ENCODE measurements at places on chromosomes 3 and 15.

DNA sequence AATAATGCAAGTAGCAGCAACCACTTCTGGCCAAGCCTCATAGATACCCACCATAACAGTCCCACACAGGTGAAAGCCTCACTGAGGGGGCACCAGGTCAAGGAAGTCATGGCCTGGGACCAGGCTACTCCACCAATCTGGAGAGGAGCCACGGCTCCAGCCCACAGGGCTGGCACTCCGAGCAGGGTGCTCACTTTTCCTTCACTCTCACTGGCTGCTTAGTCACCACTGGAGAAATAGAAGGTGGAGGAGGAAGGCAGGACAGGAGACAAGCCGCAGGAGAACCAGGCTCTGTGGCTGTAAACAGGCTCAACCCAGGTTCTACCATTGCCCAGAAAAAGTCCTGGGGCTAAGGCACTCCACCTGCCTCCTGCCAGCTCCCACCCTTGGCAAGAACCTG, 1.2 kb downstream of the USP19 start:
- no peak for DNase-seq

DNA sequence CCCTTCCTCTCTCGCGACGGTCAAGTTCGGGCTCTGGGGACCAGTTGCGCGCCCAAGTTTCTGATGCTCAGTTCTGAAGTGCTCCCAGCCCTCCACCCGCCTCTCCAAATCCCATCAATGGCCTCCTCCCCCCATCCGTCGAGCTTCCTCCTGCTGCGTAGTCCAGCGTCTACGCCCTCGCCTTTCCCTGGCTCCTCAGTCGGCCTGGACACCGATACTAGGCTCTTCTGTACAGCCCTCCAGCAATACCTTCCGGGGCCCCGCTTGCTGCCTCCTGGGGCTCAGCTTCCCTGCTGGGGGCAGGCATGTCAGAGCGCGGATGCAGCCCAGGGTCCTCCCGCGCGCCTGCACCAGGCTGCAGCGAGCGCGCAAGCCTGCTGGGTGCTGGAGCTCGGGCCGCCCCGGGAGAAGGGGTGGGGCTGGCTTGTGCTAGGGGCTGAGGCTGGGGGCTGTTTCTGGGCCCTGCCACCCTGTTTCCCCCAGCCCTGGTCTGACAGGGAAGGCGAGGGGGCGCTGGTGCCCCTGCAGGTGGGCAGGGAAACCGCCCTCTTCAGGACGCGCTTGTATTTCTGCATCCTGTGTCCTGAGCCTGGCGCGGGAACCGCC, 353.3 kb upstream of the SUCLG2 start:
- DNase-seq, result no peak

DNA sequence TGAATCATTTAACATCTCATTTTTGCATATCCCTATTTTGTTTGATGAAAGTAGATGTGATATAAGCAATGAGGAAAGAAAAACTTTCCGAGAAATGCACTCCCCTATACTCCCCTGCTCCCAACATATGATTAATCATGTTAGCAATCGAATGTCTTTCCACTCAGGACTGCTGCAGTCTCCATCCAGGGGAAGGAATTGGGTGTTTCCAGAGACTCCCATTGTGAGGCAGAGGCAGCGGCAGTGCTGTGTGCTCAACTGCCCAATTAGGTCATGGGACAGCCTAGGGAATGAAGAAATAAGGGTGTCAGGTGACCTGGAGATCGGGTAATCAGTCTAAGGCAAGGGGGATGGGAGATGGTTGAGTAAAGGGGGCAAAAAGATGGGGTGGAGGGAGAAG, 268.6 kb upstream of the MEIS2 start:
- DNase-seq, result no peak

- no peak for DNase-seq
Measured at GRCh38 chr3:195066441-195066841, 204.5 kb downstream of the XXYLT1 start.

- no peak for DNase-seq
Measured at GRCh38 chr3:43279082-43279481, 7.3 kb upstream of the SNRK start.

DNA sequence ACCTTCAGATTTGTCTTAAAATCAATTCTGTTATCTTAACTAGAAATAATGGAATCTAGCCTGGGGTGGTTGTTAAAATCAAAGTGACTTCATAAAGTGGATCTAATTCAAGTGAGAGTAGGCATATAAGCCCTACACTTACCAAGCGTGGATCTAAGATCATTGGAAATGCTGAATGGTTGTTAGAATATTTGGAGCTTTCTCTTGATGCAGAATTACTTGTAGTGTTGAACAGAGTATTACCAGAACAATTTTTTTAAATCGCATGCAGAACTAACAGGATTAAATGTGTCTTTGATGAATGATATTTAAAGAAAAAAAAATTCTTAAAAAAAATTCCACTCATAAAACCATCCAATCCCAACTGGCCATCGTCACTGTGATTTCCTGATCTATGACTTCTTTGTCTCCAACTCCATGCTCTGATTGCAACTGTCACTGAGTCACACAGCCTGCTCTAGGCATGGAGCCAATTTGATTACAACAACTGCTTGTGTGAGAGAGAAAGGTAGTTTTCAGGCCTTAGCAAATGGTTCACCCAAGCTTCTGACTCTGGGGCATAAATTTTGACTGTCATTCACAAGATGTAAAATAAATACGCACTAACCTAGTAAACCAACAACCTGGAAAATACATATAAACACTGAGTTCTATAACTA, 25.9 kb upstream of the SPRED1 start:
- no peak for DNase-seq

GRCh38 chr3:45623393-45623792, 28.8 kb downstream of the LIMD1 start:
- no peak for DNase-seq
